HS-27A (cell line): ENCODE measurements at places on chromosomes 5 and 9.

- no peak for DNase-seq
Observed at GRCh38 chr5:91469517-91470165, 86.5 kb upstream of the ARRDC3 start.

- no peak for DNase-seq
Observed at GRCh38 chr5:22709743-22710142, 143.4 kb downstream of the CDH12 start.

- DNase-seq = no peak
Observed at GRCh38 chr5:173592050-173592669, 24.3 kb downstream of the BOD1 start.

DNA sequence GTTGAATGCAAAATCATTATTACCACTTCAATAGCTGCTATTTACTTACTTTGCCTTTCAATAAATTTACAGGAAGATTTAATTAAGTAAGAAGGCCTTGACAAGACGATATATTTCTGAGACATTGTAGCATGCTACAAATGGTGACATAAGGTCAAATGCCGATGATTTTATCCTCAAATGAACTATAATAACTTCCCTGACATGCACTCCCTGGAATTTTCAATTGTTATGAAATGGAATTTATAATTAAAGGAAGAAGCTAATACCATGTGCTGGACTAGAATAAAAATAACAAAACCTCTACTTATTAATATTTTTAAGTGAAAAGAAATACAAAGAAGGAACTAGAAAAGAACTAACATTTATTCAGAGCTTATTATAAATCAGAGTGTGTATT lies 30.2 kb upstream of the ITGA1 start:
- DNase-seq = no peak

DNA sequence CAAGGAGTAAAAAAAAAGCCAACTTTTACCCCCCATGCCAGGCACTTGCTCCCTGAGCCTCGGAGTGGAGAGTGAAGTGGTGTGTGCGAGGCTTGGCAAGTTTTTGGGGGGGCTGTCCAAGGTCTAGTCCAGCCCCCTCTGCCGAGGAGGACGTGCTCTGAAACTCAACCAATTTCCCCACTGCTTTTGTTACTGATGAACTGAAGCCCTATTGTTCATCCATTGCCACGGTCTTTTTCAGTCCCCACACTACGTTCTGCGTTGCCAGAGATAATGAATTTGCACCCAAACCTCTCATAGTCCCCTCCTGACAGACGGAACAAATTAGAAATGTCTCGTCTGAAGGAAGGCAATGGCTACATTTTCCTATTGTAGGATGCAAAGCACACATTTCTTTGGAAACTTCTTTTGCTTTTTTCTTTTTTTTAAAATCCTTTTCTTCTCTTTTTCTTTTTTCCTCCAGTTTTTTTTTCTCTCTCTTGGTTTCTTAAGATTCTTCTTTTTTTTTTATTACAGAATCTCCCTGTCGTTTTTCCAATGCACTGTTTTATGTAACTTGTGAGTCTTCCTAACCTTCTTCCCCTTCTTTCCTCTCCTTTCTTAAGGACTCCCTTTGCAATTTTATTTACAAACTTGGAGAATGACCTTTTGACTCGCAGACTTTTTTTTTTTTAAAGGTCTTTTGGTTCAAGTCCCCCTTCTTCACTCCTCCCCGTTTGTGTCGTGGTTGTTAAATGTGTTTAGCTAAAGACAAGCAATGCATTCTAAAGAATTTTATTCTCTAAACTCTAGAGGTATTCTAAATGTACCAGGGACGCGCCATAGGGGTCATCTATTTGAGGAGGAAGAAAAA lies 209.5 kb downstream of the MEF2C start:
- no peak for DNase-seq

DNA sequence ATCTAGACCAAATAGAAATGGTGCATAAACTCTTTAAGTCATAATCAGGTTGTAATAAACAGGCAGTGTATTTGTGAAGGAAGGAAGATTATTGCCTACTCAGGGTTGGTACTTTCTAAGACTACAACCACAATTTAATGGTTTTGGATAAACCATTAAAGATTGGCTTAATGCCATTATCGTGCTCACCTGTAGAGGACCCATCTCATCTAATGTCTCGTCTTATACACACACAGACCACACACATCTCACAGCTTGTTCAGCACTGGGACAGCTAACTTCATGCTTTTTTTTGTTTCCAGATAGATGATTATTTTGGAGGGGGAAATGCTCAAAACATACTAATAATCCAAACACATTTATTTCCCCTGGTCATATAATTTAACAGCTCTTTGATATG lies 175.7 kb upstream of the SLC12A2 start:
- DNase-seq = no peak

- peak; percentile 50 for DNase-seq
Observed at GRCh38 chr5:32193591-32193990, 19.5 kb upstream of the GOLPH3 start.

GRCh38 chr5:6059137-6059800 lies 319.1 kb downstream of the MED10 start:
- no peak for DNase-seq

GRCh38 chr5:159877894-159878448 lies 38.3 kb upstream of the ADRA1B start:
- no peak for DNase-seq

GRCh38 chr5:167880420-167880819 lies 411.0 kb upstream of the WWC1 start:
- DNase-seq = no peak

- no peak for DNase-seq
Observed at GRCh38 chr5:39231705-39232525, 12.6 kb upstream of the FYB1 start.

- DNase-seq = no peak
Observed at GRCh38 chr5:132752581-132753125, 5.4 kb downstream of the CCNI2 start.

GRCh38 chr9:136546697-136547501 lies 1.1 kb upstream of the NOTCH1 start:
- DNase-seq = no peak

DNA sequence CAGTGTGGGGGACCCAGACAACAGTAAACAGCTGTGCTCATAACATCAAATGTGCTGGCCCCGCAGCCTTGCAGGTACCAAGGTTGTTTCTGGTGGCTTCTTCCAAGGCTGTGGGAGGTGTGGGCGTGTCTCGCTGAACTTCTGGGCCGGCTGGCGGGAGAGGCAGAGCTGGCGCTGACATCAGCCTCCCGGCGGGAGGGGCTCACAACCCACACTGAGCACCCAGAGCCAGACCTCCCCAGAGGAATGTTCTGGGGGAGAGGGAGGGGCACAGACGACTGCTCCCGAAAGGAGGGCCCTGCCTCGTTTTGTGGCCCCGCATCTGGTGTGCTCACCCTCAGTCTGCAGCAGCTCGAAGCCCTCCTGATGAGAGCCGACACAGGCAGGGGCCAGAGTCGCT lies 6.9 kb upstream of the SLC12A7 start:
- no peak for DNase-seq

- no peak for DNase-seq
Observed at GRCh38 chr5:90289837-90290236, 119.7 kb downstream of the CETN3 start.

GRCh38 chr9:99052815-99053715 lies 51.8 kb upstream of the TGFBR1 start:
- no peak for DNase-seq

GRCh38 chr9:94140791-94141790 lies 56.8 kb downstream of the PTPDC1 start:
- DNase-seq = no peak

GRCh38 chr9:26781906-26782305 lies 110.7 kb downstream of the CAAP1 start:
- no peak for DNase-seq

DNA sequence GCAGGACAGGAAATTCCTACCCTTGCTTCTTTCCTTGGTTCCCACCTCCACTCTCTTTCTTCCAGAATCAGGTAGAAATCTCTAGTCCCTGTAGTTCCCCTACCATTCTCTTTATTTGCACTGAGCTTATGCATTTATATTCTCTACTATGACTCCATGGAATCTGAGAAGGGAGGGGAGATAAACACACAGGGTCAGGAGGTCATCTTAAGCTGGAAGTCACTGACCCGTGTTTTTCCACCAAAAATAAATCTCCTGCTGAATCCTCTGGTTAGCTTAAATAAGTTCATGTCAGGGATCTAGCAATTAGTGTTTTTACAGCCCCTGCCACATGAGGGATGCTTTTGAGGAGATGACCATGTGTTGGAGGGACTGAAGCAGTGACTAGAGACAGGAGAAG lies 3.7 kb downstream of the ACTL7B start:
- no peak for DNase-seq

- DNase-seq = no peak
Observed at GRCh38 chr9:137506702-137507171, 43.5 kb downstream of the PNPLA7 start.

GRCh38 chr5:143671021-143671420 lies 140.9 kb upstream of the HMHB1 start:
- DNase-seq = no peak

- DNase-seq = no peak
Observed at GRCh38 chr9:137128158-137128861, 10.6 kb upstream of the GRIN1 start.

- no peak for DNase-seq
Observed at GRCh38 chr9:92615790-92616189, 54.1 kb downstream of the IPPK start.

- no peak for DNase-seq
Observed at GRCh38 chr5:80437326-80437725, 29.5 kb downstream of the ZFYVE16 start.

DNA sequence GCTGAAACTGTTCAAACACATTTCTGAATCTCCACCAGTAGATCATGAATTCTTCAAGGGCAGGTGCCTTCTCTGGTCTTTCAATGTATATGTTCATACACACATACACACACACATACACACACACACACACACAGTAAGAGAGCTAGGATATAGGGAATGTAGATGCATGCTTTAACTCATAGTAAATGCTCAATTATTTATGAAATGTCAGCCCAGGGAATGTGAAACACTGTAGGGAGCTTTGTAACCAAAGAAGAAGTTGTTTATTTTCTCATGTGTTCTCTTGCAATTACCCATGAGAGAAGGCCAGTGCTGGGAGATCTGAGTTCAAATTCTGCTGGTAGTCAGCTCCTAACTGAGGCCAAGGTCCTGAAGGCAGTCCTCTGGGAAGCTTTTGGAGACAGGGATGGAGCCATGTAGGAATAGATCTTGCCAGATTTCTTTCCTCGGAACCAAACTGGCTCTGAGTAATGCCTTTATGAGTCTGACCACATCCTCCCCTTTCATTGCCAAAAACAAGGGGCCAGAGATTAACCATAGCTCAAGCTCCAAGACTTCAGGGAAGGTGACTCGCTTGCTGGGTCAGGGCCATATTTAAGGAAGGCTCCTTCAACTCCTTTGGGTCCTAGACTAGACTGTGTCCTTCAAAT lies 487.0 kb upstream of the TNC start:
- peak; percentile 67 for DNase-seq

DNA sequence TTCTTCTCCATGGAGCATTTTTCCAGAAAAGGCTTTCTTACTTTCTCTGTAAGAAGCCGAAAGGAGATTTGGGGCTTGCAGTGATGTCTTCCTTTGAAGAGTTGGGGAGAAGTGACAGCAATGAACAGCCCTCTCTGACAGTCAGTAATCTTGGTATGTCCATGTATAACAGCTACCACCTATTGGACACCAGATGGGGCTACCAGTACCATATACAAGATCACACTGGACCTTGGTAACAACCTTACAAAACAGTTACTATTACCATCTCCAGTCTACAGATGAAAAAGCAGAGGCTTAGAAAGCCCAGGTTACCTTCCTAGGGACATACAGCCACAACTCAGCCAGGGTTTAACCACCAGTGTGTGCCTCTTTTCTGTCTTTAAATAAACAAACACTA lies 272.7 kb upstream of the TRPC7 start:
- DNase-seq = no peak

- DNase-seq = no peak
Observed at GRCh38 chr5:102763734-102764133, 8.6 kb downstream of the PAM start.

- no peak for DNase-seq
Observed at GRCh38 chr9:114958021-114958843, 27.8 kb upstream of the TNFSF8 start.

GRCh38 chr5:36108758-36109460 lies 42.2 kb upstream of the UGT3A2 start:
- DNase-seq = no peak

- DNase-seq = no peak
Observed at GRCh38 chr9:83622433-83622938, 457 bp upstream of the IDNK start.

GRCh38 chr5:67806654-67807438 lies 408.7 kb upstream of the PIK3R1 start:
- DNase-seq = no peak

DNA sequence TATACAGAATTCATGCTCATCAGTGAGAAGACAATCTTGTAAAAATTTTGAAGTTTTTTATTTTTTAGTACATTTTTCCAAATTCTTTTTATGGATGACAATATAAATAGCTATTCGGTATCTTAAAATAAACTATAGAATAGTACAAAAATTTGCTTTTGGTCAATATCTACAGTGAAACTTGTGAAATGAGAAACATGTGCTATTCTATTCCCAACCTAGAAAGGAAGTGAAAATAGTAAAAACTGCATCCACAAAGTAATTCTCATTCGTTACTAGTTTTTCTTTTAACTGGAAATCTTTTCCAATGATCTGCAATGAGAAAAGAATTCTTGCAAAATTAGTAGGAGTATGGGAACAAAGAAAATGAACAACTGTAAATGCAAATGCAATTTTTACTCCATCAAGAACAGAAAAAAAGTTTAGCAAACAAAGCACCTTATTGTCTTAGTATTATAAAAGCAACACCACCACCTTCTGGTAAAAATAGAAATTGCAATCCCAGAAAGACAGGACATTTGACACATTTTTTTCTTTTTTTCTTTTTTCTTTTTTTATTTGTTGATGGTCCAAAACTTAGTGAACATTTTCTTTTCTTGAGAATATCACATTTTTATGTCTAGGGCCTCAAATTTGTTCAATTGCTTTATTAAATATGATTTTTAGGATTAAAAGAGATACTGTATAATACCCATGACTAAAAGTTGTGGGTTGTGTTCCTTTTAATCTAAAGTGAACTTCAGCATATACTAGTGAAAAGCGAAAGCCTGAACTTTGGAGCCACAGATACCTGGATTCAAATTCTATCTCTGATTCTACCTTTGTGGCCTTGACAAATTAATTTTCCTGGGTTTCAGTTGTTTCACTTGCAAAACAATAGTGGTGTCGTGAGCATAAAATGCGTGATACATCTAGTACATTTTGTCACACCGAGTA lies 72.3 kb downstream of the SLCO4C1 start:
- peak; percentile 3 for DNase-seq

GRCh38 chr9:2859776-2860379 lies 16.0 kb upstream of the PUM3 start:
- DNase-seq = no peak

- DNase-seq = no peak
Observed at GRCh38 chr9:15944341-15944740, 391.5 kb downstream of the CCDC171 start.

GRCh38 chr5:108084105-108084504 lies 297.8 kb downstream of the FBXL17 start:
- no peak for DNase-seq
